ENCODE measurements at places on chromosomes 11 and 22.

DNA sequence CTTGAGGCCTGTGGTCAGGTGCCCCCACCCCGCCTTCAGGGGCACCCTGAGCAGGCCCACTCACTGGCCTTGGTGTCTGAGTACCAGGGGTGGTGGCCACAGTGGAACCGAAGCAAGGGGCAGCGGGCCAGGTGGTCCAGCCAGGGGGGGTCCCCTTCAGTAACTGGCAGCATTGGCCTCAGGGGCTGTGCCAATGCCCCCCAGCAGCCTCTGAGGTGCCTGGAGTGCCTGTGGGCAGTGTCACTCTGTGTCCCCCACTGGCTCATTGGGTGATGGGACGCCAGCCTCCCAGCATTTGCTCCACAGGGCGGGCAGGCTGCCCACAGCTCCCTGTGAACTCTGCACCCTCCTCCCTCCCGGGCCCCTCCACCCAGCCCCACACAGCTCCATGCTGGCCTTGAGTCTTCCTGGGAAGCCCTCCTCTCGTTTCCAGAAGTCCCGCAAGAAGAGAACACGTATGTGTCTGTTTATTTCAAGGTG is 29.5 kb upstream of the CARS1 start:
- no peak for DNase-seq

DNA sequence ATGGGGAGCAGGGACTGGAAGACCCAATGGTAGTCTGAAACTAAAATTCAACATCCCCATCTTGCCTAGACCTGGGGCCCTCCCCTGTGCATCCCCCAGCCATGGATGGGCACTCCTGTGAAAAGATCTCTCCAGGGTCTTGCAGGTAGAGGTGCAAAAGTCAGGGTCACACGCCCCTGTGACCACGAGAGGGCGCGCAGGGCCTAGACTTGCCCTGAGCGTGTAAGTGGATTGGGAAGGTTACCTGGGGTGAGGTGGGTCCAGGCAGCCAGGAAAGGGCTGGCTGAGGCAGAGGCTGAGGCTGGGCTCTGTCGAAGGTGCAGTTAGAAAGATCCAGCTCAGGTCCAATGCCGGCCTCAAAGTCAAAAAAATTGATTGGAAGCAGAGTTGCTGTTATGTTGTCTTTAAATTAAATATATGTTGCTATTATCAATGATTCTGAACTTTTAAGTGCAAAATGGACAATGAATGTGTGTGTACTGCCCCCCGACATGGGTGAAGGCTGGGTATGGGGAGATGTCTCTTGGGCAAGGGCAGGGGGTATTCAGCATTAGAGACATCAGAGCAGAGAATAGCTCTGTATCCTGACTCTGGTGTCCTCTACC is 4.8 kb upstream of the POU2F3 start:
- peak; percentile 11 for DNase-seq

GRCh38 chr22:21734540-21735199 is 924 bp downstream of the YPEL1 start:
- DNase-seq: peak; percentile 41

DNA sequence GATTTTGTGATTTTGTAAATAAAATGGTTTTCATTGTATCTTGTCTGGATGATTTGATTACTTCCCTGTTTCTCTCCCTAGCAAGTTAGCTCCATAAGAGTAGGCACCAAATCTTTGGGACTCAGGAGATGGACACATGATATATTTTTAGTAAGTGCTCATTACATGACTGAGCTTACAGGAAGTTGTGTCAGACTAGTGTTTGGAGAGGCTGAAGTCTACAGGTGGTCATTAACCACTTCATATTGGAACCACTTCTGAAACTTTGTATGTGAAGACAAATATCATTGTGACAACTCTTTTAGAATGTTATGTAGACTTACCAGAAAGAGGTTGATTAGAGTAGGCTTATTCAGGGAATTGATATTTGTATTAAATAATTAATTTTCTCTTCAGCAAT is 19.1 kb downstream of the ARHGAP42 start:
- no peak for DNase-seq

- no peak for DNase-seq
Measured at GRCh38 chr11:123227763-123228495, 32.9 kb upstream of the CLMP start.

DNA sequence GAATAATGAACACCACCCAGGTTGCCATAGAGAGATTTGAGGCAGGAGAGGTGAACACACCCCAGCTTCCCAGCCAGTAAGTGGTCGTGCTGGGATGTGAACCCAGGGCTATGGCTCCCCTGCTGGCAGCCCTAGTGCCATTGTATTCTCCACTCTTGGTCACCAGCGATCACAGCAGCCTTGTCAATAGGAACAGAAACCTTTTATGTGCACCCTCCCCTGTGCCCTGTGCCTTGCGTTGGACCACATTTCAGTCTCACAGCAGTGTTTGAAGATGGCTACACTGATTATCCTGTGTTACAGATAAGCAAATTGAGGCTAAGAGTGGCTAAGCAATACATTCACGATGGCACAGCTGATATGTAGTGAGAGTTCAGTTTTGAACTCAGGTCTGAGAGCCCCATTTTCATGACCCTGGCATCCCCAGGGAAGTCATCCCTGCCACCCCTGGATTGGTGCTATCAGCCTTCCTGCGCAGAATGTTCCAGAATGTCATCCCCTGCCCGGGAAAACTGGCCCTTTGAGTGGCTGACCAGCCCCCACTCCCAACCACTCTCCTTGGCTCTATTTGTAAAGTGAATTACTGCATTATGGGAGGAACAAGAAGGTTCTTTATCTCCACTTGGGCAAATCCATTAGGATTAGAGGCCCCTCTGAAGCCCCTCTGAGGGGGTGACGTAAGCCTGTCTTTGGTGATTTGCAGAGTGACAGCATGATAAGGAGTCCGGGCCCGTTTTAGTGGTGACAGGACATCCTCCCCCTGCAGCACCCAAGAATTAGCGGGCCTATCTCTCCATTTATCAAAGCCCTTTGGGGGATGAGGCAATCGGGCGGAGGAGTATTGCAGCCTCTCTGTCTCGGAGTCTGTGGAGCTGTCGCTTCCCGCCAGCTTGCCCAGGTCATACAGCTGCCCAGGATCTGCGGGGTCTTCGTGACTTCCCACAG is 30.9 kb downstream of the SMIM38 start:
- DNase-seq: peak; percentile 7

GRCh38 chr11:4039011-4039410 is 55.6 kb upstream of the RRM1 start:
- DNase-seq: peak; percentile 22

DNA sequence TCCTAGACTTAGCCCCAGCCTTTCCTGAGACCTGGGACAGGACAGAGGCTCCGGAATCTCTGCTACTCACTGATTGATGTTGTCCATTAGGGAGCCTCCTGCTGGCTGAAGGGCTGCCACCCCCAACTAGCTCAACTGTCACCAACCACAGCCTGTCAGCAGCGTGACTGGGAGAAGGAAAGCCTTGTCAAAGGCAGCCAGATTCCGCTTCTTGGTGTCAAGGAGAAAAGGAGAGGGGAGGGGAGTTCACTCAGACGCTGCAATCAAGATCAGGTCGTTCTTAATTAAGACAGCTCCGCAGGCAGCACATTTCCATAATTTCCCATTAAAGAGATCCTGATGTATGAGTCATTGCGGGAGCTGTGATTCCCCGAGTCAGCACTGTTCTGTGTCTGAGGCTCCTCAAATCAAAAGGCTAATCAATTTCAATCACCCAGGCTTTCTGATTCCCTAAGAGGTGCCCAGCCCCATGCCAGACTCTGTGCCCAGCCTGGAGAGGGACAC is 152.8 kb upstream of the ZBED5 start:
- DNase-seq: no peak

DNA sequence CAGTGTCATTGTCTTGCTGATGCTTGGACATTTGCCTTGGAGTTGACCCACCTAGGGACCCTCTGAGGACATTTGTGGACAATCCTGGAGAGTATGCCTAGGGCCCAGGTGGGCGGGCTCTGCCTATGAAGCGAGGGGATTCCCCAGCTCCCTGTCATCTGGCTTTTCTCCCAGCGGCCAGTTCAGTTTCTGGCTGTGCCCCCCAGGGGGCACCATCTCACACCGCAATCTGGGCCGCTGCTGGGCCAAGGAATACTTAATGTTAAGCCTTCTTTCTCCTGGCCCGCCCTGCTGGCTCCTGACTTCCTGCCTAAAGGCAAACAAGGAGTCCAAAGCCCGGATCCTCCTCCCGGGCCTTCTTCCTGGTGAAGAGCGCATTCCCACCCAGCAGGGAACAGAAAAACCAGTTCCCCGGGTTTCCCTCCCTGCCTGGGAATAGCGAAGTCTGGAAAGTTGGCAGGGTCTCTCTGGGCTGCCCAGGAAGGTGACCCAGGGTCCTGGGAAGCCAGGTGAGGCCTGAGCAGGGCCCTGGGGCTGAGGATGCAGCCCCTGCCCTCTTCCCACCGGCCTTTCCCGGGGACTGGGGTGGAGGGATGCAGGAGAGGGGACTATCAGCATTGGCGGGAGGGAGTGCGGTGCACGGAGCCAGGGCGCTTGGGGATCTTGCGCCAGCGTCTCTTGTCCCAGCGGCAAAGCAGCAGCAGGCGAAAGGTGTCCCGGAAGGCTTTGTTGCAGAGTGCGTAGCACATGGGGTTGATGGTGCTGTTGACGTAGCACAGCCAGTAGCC is 11.9 kb downstream of the CHRM1 start:
- DNase-seq: no peak

GRCh38 chr11:32602657-32603415 is 19.2 kb downstream of the EIF3M start:
- no peak for DNase-seq

GRCh38 chr11:71311176-71311925 is 59.0 kb upstream of the SHANK2 start:
- DNase-seq: no peak

DNA sequence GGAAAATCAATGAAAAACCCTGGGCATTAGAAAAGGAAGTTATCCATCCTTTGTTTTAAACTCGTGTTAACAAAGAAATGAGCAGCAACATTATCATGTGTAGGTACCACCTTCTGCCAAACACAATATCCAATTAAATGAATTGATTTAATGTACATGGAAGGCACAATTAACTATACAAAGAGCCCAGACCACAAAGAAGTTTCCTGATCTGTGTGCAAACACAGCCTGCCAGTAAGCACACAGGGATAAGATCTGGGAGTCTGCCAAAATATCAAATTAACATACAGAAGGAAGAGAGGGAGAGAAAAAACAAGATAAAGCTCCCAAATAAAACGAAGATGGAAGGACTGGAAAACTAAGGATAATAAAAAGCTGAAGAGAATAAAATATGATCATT is 54.1 kb upstream of the SLC25A1 start:
- DNase-seq: no peak

DNA sequence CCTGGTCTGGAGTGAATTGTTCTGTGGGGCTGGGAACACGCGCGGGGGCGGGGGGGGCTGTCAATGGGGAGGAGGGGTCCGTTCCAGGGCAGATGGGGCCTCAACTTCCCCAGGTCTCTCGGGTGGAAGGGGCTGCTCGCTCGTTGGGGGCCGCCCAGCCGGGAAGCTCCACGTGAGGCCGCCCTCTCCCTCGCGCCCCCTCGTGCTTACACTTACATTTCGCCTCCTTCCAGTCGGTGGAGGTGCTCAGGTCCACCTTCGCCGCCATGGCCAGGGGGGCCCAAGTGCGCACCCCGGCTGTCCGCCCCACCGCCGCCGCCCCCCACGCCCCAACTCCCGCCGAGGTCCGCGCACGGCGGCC is 452 bp downstream of the MACROD1 start:
- no peak for DNase-seq

DNA sequence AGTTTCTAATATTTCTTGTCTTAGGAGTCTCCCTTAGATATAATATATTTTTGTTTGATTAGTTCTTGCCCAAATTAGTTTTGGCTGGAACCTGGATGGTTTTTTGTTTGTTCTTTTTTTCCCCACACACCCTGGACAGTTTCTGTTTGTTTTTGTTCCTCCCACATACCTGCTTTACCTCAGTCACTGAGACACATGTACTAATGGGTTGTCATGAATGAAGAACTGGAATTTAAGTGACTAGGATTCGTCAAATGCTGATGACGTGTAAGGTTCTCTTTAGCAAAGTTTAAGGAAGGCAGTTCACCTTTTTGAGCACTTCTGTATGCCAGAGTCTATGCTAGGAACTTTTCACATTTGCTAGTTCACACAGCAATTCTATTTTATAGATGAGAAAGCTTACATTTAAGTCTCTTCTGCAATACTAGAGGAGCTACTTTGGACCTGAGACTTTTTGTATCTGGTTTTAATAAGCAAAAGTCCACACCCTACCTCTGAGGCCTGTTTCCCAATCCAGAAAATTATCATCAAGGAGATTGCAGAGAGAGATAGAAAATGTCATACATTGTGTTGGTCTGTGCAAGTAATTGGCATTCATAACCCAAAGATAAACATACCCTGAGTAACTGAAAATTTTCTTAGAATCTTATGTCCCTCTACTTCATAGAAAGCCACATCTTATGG is 86.7 kb upstream of the RAB1B start:
- DNase-seq: no peak

- no peak for DNase-seq
Measured at GRCh38 chr22:18152519-18152918, 2.5 kb downstream of the USP18 start.

DNA sequence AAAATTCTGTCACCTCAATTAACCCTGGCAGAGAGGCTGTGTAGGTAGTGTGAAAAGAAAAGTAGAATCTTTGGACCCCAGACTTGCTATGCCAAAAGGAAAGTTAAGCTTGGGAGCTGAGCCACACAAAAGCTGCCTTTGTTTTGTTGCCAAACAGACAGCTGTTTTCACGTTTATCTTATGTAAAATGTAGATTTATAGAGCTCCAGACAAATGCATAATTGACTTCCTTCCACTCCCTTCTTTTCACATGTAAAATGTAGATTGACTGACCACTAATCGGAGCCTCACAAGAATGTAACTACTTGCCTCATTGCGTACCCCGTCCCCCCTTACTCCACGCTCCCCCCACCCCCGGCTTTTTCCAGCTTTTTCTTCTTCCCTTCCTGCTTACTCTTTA is 2302.2 kb upstream of the RAG2 start:
- DNase-seq: no peak

DNA sequence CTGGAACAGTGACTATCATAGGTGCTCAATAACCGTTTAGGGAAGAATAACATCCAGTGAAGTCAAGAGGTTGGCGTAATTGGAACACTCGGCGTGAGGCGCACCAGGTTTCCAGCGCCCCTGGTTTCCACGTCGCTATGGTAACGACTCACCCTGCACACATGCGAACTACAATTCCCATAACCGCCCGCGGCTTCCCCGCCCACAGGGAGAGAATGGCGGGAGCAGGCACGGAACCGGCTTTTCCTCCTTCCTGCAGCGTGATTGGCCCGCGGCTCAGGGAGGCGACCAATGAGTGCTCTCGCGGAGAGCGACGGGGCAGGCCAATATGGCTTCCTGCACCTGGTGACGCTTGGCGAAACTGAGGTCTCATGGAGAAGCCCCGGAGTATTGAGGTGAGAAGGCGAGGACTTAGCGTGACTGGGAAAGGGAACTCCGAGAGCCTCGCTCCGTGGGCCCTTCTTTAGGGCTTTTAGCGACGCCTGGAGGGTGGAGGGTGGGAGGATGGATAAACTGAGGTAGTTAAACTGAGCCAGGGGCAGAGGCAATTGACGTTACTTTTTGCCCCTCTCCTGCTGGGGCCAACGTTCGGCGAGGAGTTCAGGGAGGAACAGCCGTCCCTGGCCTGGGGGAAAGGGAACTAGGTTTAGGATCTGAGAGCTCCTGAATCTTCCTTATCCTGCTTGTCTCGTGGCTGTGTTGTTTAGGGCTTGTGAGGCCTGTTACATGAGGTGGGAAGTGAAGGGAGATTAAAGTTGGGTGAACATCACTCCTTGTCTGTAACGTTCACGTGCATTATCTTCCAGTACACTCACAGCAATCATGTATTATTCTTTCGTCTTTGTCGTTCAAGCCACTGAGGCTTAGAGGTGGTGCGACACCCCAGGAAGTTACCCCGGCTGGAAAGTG is at the start of gene L3MBTL2:
Gene L3MBTL2 (plus strand): TSS at position 321 of the 909 bp plus-strand sequence. CDS start 51 bp downstream, at position 372.
- DNase-seq: peak; percentile 96

- DNase-seq: no peak
Measured at GRCh38 chr11:87425943-87426342, 388.2 kb downstream of the TMEM135 start.

Data from MV-4-11 (cell line).